ENCODE measurements at places on chromosomes 7 and 10.

DNA sequence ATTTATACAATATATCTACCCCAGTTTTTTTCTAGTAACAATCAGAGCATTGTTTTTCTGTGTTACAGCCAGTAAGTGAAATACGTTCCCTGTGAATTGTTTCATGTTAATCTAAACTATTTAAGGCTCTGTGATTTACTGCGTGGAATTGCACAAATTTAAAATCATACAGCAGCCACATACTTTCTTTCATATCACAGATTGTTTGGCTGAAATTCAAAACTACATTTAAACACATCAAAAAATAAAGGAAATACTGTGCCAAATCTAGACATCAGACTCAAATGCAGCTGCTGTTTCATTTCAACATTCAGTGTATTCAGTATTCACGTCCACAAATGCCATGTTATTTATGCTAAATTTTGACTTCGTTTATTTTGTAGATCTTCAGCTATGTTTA is 242.6 kb upstream of the HGF start:
- no peak for DNase-seq

GRCh38 chr10:44233561-44234482 is 151.1 kb downstream of the CXCL12 start:
- DNase-seq = no peak

- DNase-seq = no peak
Observed at GRCh38 chr7:69567800-69568199, 30.5 kb upstream of the AUTS2 start.

GRCh38 chr10:20903635-20904390 is 6.7 kb upstream of the NEBL start:
- no peak for DNase-seq

DNA sequence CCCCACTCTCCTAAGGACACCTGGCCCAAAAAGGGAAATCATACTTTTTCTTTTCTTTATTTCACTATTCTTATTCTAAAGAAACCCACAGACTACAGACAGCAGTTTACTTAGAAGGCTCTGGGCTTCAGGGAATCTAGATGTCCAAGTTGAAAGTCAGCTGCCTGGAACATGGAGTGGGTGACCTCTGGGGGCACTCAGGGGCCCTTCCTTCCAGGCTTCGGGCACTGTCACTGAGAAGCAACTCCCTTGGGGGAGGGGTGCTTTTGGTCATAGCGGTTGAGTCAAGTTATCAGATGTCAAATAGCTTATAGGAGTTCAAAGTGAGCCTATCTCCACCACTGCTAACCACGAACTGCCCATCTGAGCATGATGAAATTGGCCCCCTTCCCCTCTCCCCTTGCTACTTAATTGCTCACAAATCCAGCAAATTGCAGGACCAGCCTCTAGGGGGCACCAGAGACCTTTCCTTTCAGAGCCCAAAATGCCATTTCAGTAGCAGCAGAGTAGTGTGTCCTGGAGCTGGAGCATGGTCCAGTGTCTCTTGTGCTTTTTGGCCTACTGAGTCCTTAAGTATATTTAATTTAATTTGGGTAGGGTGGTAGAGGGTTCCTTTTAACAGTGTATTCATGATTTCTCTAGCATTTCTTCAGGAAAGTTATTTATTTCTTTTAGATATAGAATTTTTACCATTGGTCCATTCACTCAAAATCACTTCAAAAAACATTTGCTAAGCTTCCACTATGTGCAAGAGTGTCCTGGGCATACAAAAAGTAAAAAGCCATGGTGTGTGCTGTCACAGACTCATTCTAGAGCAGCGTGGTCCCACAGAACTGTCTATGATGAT is 463.8 kb downstream of the KCNMA1 start:
- DNase-seq = no peak

GRCh38 chr7:95141755-95142154 is 182.6 kb downstream of the PON1 start:
- DNase-seq = no peak

DNA sequence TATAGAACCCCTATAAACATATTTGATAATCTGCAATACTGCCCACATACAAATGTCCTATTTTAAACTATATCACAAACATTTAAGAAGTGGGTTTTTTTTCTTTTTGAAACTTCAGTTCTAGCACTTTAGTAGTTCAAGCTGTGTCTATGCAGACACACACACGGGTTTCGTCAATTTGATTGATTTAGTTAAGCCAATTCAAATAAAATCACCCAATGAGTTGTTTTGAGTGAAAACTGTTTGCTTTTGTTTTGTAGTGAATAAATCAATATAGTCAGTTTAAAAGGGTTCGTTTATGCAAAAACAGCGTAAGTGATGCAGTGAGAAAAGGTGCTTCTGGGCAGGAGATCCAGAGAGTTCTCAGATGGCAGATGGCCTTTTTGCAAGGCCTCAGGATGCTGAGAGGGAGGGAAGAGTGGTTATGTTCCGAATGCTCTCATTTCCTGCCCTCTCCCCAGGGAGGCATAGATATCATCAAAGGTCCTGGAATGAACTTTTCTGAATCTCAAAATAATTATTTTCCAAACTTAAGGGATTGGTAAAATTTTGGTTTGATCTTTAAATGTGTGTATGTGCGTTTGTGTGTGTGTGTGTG is 102.7 kb downstream of the AGMO start:
- no peak for DNase-seq

GRCh38 chr7:96189129-96189820 is 132.6 kb downstream of the SLC25A13 start:
- no peak for DNase-seq

- DNase-seq = no peak
Observed at GRCh38 chr7:5431560-5432015, 8.0 kb upstream of the TNRC18 start.

GRCh38 chr10:82564353-82565196 is 689.6 kb downstream of the NRG3 start:
- DNase-seq = no peak

DNA sequence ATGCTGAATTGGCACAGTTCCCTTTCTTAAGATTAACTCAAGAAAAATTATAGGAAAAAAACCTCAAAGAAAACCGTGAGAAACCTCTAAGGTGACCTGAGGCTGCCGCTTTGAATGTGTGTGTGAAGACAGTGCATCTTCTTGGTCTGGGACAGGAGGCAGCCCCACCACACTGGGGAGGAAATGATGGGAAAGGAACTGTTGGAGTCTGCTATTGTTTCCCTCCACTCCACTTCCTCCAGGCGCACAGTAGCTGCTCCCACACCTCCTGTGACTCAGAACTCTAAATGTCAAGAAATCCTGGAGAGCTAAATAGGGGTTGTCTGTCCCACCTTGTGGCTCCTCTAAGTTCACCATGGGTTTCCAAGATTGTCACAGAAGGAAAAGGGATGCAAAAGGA is 179.4 kb downstream of the PDE1C start:
- no peak for DNase-seq

DNA sequence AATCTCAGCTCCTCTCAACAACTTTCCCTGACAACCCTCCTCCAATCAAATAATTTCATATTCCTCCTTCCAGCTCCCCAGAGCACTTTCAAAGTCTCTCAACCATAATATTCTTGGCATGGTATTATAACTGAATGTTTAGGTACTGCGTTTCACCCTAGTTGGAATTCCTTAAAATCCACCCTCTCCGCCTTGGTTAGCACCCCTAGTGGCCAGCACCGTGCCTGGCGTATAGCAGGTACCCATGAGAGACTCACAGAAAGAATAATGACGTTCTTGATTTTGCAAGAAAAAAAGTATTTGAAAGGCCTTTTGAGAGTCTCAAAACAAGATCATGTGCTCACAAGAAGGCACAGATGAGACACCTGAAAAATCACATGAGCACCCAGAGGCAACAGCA is 50.9 kb downstream of the GLI3 start:
- DNase-seq = no peak

- no peak for DNase-seq
Observed at GRCh38 chr7:157412491-157413180, 75.8 kb downstream of the DNAJB6 start.

GRCh38 chr10:126518218-126519080 is 130.2 kb upstream of the ADAM12 start:
- DNase-seq = no peak

- DNase-seq = no peak
Observed at GRCh38 chr7:94129443-94130140, 125.4 kb upstream of the BET1 start.

DNA sequence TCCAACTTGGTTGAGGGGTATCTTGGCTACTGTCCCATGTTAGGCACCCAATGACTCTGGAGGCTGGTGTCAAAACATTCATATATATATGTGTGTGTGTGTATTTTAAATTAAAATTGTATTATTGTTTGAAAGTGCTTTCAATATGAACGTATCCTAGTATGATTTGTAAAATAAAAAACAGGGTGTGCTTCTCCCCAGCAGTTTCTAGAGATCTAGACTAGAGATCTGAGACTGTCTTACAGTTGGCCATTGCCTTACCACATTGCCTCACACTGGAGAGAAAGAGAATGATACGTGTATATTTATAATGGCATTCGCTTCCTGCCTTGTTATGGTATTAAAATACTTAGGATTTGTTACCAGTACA is 1.2 kb downstream of the BAG3 start:
- no peak for DNase-seq

- no peak for DNase-seq
Observed at GRCh38 chr10:112497347-112497950, 50.4 kb downstream of the VTI1A start.

- DNase-seq = no peak
Observed at GRCh38 chr10:13865758-13866491, 279.2 kb downstream of the PRPF18 start.

DNA sequence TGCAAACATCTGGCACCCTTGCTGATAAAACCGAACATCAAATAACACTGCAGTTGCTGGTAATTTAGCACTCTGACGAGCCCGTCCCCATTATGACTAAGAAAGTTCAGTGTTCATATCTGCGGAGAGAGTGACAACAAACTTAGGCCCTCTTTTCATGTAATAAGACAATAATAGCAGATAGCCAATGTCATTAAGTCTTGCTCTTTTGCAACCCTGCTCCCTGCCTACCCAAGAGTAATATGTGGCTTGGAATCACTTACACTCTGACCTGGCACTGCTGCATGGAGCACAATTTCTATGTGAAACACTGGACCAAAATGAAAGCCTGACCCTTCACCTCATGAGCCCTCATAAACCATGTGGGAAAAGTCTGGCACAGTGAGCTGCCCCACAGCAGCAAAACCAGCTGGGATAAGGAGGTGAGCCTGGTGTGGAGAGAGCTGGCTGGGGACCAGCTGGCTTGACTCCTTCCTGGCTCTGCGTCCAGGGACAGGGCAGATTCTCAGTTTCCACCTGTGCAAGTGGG is 86.5 kb downstream of the HIPK2 start:
- no peak for DNase-seq

DNA sequence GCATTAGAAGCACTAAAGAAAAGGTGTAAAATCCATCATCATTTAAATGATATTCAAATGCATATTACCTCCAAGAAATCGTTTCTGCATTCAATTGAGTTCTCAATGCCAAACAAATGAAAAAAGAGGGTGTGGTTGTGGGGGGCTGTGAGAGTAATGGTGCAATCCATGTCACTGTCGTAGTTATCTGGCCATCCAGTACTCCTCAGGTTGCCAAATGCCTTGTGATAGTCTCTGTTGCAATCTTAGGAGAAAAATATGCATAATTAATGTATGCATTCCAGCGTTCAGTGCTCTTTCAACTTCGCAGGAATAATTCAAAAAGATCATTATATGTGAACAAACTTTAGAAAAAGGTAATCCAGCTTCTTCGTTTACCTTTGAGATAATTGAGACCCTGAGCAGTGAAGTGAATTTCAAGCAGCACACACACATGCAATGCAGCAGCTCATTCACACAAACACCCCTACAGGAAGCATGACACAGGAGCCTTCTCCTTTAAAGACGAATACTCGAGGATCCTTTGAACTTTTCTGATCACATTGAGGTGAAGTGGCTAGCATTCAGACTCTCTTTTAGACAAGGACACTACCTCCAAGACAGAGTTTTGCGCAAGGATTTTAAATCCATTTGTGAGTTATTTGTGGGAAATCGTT is 73.4 kb downstream of the OR13A1 start:
- DNase-seq = no peak

DNA sequence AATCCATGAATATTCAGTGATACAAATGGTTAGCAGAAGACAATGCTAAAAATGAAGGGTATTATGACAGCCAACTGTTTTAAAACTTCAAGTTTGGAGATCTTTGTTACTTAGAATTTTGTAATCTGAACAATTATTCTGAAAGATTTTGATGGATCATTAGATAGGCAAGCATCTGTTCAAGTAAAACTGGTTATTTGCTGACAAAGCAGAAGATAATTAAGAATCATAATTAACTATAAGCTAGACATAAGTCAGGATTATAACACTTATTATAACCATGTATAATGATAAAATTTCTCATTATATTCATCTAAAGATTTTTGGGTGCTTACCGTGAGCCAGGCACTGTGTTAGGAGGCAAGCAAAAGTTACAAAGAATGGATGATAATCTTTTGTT is 1145.1 kb downstream of the CNTNAP2 start:
- no peak for DNase-seq

DNA sequence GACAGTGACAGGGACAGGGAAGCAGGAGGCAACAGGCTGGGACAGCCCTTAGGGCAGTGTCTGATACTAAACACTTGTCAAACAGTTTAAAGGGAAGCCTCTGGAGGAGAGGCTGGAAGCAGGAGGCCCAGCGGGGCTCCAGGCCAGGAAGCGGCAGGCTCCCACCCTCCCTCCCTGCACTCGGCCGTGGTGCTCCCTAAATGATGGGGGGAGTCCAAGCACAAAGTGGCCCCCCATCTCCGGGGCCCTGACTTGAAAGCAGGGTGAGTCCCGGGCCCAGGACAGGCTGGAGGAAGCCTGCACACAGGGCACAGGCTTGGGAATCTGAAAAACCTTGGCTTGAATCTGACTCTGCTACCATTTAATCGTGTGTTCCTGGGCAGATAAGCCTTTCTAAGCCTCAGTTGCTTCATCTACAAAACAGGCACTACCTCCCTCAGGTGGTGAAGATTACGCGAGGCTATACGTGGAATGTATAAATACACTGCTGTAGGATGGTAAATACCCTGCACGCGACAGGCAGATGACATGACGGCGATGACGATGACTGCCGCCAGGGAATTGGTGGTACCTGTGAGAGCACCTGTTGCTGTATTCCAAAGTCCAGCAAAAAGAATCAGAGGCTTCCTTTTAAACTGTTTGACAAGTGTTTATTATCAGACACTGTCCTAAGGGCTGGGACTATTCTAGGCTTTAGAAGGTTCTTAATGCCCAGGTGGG is 34.1 kb downstream of the GBX1 start:
- no peak for DNase-seq

DNA sequence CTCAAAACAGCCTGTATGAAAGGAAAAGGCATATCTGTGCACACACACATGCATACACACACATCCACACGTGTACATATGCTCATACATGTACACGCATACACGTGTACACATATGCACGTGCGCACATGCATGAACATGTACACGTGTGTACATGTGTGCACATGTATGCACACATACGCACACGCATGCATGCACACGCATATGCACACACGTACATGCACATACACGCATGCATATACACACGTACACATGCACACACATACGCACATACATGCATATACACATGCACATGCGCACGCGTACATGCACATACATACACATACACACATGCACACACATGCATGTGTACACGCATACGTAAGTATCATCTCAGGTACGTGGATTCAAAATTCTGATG is 19.4 kb downstream of the DIP2C start:
- no peak for DNase-seq

GRCh38 chr10:101256387-101256786 is 27.1 kb upstream of the LBX1 start:
- no peak for DNase-seq

All from cortex of kidney (tissue), 1 donor.